ENCODE measurements at places on chromosomes 16 and 17. TPM values are rescaled to one million over a fixed set of nuclear protein-coding genes. Genes with fewer than 3 reads are reported as not detected.

DNA sequence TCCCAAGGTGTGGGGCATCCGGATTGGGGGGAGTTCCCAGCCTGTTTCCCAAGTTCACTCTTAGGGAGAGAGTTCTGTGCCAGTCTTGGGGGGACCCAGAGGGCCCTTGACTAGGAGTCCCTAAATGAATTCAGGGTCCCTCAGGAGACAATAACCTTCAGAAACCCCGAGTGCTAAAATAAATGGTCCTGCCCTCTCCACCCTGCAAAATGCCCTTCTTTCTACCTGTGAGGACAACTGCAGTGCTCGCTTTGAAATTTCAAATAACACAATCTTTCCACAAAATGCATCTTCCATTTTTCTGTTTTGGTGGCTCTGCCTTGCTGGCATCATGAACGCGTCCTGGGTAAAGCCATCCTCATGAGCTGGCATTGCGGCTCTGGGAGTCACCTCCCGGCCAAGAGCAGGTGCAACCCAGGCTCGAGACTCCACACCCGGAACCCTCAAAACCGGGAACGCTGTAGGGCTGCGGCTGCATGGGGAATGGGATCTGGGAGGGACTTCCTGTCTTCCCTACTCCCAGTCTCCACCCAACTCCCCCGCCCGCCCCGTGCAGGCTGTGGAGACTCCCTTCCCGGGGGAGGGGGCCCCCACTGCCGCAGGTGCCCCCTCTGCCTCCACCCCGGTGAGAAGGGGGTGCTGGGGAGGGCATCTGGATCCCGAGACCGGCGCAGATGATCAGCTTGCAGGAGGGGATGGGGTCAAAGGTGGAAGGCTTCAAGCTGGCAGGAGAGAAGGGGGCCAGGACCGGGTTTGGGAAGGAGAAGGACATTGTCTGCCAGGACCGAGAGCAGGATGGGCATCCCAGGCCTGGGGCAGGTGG is at the start of gene ZNF205:
TSS of gene ZNF205 (plus strand) at position 529 of the 823 bp plus-strand sequence. CDS start 845 bp downstream, outside the sequence.
- DNase-seq: peak; percentile 72

GRCh38 chr17:55478971-55479370 is 32.3 kb downstream of the SMIM36 start:
- no peak for DNase-seq

GRCh38 chr17:40484973-40485530 is 16.4 kb downstream of the TNS4 start:
- DNase-seq: no peak

DNA sequence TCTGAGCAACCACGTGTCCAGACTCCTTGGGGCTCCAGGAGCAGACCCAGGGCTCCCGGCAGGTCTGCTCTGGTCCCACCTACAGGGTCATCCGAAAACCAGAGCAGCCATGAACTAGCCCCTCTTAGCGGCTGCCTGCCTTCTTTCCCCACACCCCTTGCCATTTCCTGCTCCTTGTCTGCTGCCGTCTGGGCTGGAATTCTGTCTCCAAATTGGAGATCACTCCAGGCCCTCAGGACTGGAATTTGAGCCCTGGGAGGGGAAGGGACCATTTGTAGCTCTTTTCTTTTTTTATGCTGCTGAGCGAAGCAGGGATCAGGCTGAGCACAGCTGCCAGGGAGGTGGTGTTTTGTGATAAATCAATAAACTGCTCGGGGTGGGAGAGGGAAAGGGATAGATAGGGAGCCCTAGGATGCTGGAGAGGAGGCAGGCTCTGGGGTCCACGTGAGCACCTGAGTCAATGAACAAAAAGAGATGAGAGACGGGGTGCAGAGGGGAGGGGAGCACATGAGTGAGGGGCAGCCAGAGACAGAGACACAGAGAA is 257.5 kb downstream of the ENGASE start:
- no peak for DNase-seq

DNA sequence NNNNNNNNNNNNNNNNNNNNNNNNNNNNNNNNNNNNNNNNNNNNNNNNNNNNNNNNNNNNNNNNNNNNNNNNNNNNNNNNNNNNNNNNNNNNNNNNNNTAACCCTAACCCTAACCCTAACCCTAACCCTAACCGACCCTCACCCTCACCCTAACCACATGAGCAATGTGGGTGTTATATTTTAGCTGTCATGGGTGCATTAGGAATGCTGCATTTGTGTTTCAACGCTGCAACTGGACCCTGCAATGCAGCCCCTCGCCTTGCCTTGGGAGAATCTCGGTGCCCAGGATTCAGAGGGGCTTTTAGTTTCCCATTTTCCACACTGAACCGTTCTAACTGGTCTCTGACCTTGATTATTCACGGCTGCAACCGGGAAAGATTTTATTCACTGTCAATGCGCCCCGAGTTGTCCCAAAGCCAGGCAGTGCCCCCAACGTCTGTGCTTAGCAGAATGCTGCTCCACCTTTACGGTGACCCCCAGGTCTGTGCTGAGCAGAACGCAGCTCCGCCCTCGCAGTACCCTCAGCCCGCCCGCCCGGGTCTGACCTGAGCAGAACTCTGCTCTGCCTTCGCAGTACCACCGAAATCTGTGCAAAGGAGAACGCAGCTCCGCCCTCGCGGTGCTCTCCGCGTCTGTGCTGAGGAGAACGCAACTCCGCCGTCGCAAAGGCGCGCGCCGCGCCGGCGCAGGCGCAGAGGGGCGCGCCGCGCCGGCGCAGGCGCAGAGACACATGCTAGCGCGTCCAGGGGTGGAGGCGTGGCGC is 43.3 kb downstream of the POLR3K start:
- DNase-seq: no peak

DNA sequence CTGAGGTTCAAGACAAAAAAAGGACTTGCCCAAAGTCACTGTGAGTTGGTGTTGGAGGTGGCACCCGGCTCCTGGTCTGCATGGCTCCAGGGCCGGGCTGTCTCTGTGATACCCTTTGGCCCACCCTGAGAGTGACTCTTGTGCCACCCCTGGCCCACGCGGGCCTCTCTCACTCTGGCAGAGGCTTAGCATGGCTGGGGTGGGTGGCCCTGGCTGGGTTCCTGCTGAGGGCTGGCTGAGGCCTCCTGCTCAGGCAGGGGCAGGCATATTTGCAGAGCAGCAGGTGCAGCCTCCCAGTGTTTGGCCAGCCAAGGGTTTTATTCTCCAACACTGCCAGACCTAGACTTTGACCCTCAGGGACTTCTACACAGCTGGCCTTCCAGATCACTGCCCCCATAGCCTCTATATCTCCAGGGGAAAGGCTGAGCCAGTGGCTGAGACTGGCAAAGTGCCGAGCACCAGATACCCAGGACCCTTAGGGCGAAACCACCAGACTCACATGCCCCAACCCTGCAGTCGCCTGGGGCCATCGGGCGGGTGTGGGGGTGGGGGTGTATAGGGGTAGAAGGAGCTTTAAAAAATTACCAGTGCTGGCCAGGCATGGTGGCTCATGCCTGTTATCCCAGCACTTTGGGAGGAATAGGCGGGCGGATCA is 21.5 kb upstream of the ADGRG1 start:
- no peak for DNase-seq

- no peak for DNase-seq
Measured at GRCh38 chr17:46158323-46159296, 34.6 kb downstream of the KANSL1 start.

DNA sequence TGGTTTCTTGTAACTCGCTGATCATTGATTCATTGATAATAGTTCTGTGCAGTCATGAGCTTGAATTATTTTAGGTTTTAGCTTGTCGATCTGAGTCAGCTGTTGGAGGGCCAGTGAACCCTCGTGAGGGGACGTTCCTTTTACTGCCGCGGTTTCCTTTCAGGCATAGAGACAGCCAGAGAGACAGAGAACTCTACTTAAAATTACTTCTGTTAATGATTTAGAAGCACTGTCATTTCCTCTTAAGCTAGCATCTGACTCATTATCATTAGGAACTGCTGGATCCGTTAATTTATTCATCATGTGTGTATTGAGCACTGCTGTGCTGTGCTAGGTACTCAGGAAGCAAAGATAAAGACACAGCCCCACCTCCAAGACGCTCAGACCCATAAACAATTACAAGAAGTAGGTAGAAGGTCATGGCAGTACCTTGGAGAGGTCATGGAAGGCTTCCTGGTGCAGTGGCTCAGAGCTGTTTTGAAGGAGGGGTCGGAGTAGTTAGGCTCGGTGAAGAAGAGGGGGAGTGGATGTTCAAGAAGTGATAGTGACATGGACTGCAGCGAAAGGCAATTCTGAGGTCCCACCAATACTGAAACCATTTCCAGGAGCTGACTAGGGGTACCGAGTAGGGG is 3.3 kb downstream of the PGS1 start:
- no peak for DNase-seq

DNA sequence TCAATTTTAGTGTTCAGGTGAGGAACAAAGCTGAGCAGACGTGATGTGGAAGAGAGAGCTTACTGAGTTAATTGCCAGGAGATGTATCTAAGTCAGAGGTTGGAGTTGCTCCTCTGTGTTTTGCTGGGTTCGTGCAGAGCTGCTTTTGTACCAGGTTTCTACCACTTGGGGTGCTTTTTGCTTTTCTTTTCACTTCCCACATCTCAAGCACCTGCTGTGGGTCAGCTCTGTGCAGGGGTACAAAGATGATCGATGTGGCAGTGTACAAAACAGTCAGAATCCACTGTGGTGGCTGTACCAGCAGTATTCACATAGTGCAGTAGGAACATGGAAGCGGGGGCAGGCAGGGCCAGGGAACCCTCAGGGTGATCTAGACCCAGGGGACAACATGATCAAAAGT is 14.8 kb downstream of the UNK start:
- DNase-seq: no peak

DNA sequence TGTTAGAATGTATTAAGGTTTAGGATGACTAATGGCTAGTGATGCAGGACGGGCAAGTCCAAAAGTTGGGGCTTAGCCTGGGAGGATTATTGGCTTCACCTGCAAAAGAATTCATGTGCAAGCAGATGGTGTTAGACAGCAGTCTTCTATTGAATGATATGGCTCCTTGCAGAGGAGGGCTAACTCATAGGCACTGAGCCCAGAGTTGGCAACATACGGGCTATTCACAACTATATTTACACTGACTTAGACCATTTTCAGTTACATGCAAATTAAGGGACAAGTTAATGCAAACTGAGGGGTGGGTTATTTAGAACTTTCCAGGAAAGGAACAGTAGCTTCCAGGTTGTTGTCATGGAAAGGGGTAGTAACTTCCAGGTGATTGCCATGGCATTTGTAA is 1017.1 kb upstream of the EEF2KMT start:
- DNase-seq: no peak

The SPNS2 gene
- 3.8 TPM for total RNA-seq

The KCNJ18 gene
- total RNA-seq: not detected

The TERB1 gene
- total RNA-seq: not detected

The TLK2 gene
- 13.6 TPM for total RNA-seq

The HASPIN gene
- not detected for total RNA-seq

The CCL15 gene
- total RNA-seq: 1.4 TPM

The ETV4 gene
- total RNA-seq: not detected

Data from uterus (tissue), 4 donors.